ENCODE measurements at places on chromosomes 12 and 14.

DNA sequence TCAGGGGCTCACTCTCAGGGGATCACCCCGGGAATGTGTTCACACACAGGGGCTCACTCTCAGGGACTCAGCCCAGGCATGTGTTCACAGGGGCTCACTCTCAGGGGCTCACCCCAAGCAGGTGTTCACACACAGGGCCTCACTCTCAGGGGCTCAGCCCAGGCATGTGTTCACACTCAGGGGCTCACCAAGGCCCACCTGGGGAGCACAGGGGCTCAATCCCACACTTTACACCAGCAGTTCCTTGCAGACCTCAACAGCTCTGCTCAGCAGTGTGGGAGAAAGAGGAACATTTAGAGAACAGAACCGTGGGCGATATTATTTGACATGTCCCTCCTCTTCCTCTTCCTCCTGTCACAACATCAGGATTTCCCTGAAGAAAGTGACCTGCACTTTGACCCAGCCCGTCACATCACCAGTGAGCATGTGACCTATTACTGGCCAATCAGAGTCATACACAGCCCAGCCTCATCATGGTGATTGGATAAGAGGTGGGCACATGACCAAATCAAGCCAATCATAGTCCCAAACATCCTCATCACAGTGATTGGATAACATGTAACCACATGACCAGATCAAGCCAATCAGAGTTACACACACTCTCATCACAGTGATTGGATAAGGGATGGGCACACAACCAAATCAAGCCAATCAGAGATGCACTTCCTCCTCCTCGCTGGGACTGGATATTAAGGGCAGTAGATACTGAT lies 359.4 kb upstream of the SFSWAP start:
- DNase-seq = no peak

DNA sequence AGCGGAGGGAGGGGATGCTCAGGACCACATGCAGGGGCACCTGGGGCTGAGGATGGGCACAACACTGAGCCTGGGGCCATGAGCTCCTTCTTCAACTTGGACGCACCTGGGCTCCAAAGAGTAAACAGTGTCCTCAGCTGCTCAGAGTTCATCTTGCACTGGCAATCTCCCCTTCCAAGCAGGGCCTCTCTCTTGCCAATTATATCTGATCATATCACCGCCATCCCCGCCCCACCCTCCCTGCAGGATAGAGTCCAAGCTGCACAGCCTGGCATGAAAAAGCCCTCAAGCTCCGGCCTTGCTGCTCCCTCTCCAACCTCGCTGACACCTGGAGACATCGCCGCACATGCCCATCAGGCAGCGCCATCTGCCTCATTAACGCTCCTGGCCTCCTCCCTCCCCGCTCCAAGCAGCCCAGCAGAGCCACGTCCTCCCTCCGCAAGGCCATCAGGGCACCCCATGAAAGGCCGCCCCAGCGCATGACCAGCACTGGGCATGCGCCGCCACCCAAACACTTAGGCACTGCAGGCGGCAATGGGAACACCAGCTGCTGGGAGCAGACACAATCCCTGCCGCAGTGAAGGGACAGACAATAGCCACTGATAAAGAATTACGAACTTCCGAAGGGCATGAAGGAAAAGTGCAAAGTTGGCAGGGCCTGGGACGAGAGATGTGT lies 88.8 kb downstream of the CHGA start:
- DNase-seq = no peak

GRCh38 chr14:95961481-95961880 lies 77.7 kb upstream of the C14orf132 start:
- DNase-seq = no peak

GRCh38 chr12:51307655-51308593 lies 16.1 kb downstream of the BIN2 start:
- DNase-seq = no peak

DNA sequence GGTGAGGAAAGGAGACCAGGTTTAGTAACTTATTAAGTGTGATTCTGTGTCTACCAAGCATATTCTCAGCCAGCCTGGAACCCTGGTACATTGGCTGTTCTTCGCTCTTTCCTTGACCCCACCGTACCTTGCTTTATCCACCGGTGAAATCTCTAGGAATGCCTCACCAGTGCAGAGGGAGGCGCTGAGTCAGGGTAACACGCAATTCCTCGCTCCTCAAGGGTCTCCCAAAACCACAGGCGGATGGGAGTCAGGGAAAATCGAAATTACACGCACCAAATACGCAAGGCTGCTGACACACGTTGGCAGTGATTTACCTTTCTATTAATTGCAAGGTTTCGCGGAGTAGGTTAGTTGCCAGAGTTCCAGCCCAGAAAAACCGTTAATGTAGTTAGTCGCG lies 845 bp downstream of the L3HYPDH start:
- no peak for DNase-seq

DNA sequence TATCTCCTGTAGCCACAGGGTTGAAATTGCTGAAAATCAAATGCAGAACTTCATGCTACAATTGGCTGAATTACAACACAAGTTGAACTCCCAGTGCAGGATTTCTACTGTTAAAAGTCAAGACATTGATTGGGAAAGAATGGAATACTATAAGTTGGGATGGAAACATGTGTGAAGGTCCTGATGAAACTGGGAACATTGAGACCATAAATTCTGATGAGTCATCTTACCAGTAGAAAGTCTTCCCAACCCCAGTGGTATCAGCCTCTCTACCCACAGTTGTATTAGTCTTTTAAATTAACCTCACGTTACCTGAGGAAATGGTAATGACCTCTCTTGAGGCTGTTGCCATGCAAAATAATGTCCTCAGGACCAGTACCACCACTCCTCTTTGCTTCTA lies 27.4 kb upstream of the DYRK2 start:
- no peak for DNase-seq

Measured in activated CD4-positive, alpha-beta T cell treated with anti-CD3 and anti-CD28 coated beads, Interleukin-2, amount 50 U/mL, for 4 hours (primary cell).